ENCODE measurements at places on chromosomes 16 and 17.

GRCh38 chr17:2883544-2884213 lies 87.4 kb downstream of the RAP1GAP2 start:
- DNase-seq: peak; percentile 82

DNA sequence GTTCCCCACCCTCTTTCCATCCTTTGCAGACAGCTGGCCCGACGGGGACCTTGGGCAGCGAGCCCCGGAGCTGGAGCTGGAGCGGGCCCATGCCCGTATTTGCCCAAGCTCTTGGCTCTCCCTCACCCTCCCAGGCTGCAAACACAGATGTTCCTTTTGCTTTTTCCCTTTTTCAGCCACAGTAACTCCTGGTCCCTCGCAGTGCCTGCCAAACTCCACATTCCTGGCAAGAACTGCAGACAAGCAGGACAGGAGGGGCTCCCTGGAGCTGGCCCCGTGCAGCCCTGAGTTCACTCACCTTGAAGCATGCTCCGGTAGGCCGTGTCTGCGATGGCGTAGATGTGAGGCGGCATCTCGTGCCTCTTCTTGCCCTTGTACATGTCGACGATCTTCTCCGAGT lies 33.9 kb downstream of the MYH11 start:
- no peak for DNase-seq

GRCh38 chr16:85347213-85347591 lies 234.9 kb upstream of the CIBAR2 start:
- DNase-seq: no peak

GRCh38 chr17:48626245-48627117 lies at the start of gene HOXB9:
TSS of gene HOXB9 (minus strand) at chr17:48626358. CDS start at chr17:48626269, 89 bp downstream.
- peak; percentile 23 for DNase-seq

- peak; percentile 83 for DNase-seq
Measured at GRCh38 chr16:68992521-68992920, 112.9 kb upstream of the HAS3 start.

- DNase-seq: peak; percentile 22
Measured at GRCh38 chr16:2296661-2297505, 29.0 kb upstream of the RNPS1 start.

DNA sequence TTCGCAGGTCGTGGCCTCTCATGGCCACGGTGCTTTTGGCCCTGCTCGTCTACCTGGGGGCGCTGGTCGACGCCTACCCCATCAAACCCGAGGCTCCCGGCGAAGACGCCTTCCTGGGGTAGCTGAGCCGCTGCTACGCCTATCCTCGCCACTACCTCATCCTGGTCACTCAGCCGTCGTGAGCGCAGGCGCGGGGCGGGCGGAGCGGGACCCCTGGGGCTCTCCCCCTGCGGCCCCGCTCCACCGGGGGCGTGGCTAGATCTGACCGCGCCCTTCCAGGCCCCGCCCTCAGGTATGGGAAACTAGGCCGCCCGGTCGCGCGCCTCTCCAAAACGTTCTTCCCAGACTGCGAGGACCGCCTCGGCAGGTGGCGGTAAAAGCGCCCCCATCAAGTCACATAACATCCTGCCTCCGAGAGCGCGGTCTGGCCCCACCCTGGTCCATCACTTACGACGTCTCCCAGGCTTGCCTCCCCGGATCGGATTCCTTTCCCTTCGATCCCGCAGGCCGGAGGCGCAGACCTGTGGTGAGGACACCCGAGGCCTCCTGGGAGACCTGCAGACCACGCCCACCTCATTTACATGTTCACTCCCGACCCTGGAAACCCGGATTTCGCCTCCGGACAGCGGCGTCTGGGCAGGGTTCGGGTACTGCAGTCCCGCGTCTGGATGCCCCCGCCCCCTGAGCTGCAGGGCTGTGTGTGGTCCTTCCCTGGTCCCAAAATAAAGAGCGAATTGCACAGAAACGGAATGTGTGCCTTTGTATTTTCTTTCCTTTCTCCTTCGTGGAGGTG lies 91.5 kb upstream of the TMEM97 start:
- DNase-seq: peak; percentile 39

DNA sequence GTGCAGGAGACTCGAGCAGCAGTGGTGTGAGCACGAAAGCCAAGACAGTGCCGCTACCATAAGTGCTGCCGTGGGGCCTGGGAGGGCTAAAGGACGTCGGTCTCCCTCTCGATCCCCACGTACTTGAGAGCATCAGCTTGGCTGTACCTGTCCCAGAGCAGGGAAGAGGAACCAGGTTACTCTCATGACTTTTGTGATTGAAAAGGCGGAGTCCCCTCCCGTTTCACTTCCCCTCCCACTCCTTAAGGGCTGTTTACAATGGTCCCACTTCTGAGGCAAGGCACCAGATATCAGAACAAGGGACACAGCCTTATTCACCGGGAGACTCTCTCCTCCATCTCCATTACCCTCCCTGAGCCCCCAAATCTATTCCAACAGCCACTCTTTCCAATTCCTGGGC lies 20.1 kb downstream of the CNTNAP1 start:
- DNase-seq: no peak

DNA sequence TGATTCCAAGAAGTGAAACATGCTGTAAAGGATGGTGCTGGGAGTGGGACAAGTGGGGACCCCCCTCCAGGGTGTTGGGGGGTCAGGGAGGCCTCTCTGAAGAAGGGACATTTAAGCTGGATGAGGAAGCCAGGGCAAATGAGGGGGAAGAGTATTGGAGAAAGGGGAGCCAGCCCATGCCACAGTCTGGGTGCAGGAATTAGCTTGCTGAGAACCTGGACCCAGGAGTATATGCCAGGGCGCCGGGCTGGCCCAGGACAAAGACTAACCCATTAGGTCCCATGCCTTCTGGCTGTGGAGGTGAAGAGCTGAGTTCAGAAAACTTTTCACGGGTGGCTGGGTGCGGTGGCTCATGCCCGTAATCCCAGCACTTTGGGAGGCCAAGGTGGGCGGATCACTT lies 45.6 kb upstream of the PIK3R6 start:
- DNase-seq: no peak

DNA sequence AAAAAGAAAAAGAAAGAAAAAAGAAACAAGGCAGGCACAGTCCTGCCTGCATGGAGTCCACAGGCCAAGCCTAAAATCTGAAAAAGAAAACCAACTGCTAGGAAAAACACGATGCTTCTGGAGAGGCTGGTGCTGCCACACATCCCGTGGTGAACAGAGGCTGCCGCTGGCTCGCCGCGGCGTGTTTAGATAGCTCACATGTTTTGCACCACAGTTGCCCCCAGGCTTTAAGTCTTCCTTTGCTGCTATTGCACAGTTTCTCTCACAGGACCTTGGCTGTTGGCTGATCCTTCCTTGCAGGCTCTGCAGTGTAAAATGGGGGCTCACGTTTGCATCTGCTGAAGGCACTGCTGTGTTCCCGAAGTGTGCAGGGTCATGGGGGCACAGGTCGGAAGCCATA lies 8.6 kb downstream of the SLC6A4 start:
- no peak for DNase-seq

DNA sequence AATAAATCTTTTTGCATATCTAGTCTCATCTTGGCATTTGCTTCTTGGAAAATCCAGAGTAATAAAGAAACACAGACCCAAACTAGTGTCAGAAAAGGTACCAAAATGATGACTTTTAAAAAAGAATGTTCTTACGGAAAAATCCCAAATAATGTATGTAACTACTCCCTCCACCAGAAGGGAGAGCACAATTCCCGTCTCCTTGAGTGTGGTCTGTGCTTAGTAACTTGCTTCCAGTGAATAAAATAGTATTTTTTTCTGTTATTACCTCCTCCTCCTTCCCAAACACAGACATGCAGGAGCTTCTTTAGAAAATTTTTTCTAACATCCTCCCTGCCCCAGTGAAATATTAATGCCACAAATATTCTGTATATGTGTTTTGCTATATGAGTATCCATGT lies 358.1 kb downstream of the ZFHX3 start:
- DNase-seq: peak; percentile 18

GRCh38 chr17:74181341-74181740 lies 22.1 kb upstream of the RPL38 start:
- no peak for DNase-seq

- DNase-seq: no peak
Measured at GRCh38 chr17:27461192-27461859, 5.1 kb downstream of the KSR1 start.

GRCh38 chr17:82493226-82493781 lies 26.2 kb upstream of the FOXK2 start:
- DNase-seq: peak; percentile 4
